ENCODE measurements at places on chromosomes 13 and 19. TPM values are rescaled to one million over a fixed set of nuclear protein-coding genes. Genes with fewer than 3 reads are reported as not detected.

OR7C1 gene
- not detected for total RNA-seq

DNA sequence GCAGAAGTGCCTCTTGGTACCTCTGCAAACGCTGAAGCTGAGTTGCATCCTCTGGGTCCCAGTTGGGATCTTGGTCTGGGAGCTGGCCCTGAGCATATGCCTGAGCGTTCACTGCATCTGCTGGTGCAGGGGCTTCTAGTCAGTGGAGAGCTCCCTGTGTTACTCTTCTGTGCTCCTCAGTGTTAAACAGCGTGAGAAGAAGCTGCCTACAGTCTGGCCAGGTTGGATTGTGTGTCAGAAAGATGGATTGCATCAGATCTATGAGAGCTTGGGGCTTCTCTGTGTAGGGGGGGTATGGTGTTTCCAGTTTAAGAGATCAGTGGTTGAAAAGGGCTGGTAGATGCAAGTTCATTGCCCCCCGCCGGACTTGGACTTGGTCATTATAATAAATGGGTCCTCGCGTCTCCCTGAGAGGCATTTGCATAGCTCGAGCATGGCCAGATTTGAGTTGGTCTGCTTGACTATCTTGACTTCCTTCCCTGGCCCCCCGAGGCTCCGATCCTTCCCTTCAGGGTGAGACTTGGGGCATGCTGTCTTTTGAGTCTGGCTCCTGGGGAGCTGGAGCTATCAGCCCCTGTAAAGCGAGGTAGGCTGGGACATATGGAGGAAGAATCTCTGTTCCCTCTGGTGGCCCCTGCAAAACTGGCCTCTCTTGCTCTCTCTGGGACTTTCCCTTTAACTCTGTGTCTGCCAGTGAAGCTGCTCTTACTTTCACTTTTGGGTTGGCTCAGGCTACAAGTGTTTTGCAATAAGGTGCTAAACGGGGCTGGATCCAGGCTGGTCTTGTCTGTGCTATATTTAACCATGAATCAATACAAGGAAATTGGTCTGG is 52.9 kb downstream of the OR10H4 start:
- peak; percentile 66 for DNase-seq

DNA sequence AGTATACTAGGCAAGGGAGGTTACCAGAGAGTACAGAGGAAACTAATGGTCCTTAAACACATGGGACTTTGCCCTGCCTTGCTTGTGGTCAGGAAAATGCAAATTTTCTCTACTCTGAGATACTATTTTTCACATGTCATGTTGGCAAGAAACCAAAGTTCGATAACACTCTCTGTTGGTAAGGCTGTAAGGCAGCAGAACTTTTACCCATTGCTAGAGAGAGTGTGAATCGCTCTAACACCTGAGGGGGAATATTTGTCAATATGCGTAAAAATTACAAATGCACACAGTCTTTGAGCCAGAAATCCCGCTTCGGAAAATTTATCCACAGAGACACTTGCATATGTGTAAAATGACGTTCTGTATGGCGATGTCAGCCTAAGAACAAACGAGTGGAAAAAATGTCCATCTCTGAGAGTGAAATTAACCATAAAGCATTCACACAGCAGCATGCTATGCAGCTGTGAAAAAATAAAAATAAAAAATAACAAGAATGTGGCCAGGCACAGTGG is 9.5 kb upstream of the RFX1 start:
- no peak for DNase-seq

VSTM2B gene
- not detected for total RNA-seq

C19orf85 gene
- total RNA-seq = not detected

DNA sequence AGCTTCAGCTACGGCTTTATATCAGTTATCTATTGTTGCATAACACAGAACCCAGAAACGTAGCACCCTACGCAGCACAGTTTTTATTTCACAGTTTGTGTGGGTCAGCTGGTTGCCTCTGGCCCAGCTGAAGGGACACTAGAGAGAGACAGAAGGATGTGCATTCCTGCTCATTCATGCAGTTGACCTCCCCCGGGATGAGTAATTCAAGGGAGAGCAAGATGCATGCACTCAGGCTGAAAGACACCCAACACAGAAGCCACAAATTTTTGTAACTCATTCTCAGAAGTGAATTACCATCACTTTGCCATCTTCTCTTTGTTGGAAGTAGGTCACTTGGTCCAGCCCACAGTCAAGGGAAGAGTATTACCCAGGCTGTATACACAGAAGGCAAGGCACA is 89.5 kb downstream of the EFNB2 start:
- peak; percentile 4 for DNase-seq

CA11 gene
- not detected for total RNA-seq

PTOV1 gene
- total RNA-seq = 61.2 TPM

F2RL3 gene
- 7.0 TPM for total RNA-seq

KLK4 gene
- not detected for total RNA-seq

GRCh38 chr13:66098931-66099628 is 1131.1 kb downstream of the PCDH9 start:
- no peak for DNase-seq

- no peak for DNase-seq
Observed at GRCh38 chr13:78609464-78610205, 6.3 kb upstream of the POU4F1 start.

DNA sequence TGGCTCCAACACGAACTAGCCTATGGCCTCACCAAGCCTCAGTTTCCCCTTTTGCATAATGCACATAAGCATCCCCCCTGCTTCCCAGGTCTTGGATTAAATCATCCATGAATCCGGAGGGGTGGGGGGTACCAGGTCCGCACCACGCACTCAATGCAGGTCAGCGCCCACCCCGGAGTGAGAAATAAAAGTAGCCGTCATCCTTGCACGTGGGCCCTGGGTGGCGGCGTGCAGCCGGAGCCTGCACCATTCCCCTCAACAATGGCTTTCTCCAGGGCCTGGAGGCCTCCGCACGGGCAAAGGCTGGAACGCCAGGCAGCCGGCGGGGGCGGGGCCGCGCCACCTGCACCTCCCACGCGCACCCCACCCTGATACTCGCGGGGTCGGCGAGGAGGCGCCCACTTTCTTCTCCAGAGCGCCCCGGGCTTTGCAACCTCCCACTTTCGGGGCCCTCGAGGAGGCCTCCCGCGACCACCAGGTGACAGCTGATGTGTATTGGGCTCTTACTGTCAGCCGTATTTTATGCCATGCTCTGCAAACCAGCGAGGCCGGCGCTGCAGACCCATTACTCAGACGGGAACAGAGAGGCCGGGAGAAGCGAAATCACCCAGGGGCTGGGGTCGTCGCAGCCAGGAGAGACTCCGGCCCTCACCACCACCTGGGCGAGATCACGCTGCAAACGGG is 767 bp upstream of the GADD45B start:
- peak; percentile 83 for DNase-seq

CTXN1 gene
- total RNA-seq = 1.2 TPM

GRCh38 chr13:44329909-44330545 is 43.6 kb upstream of the SERP2 start:
- no peak for DNase-seq

DNA sequence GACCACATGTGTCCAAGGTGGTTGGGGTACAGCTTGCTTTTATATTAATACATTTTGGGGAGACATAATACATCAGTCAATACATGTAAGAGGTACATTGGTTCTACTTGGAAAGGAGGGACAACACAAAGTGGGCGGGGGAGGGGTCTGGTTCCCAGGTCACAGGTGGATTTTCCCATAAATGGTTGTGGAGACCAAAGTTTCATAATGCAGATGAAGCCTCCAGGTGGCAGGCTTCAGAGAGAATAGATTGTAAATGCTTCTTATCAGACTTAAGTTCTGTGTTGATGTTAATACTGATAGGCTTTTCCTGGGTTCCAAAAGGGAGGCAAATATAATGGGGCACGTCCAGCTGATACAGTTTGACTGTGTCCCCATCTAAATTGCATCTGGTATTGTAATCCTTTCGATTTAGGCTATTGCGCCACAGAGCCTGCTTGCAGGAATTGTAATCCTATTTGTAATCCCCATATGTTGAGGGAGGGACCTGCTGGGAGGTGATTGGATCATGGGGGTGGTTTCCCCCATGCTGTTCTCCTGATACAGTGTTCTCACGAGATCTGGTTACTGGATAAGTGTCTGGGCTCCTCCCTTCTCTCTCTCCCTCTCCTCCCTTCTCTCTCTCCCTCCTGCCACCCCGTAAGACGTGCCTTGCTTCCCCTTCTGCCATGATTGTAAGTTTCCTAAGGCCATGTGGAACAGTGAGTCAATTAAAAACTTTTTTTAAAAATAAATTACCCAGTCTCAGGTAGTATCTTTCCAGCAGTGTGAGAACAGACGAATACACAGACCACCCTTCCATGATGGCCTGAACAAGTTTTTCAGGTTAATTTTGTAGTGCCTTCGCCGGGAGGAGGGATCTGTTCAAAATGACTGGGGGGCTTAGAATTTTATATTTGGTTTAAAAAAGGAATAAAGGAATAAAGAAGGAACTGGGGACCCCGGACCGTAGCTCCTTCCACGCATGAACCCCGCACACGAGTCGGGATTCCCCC is 44.9 kb downstream of the ZNF823 start:
- peak; percentile 80 for DNase-seq

DNA sequence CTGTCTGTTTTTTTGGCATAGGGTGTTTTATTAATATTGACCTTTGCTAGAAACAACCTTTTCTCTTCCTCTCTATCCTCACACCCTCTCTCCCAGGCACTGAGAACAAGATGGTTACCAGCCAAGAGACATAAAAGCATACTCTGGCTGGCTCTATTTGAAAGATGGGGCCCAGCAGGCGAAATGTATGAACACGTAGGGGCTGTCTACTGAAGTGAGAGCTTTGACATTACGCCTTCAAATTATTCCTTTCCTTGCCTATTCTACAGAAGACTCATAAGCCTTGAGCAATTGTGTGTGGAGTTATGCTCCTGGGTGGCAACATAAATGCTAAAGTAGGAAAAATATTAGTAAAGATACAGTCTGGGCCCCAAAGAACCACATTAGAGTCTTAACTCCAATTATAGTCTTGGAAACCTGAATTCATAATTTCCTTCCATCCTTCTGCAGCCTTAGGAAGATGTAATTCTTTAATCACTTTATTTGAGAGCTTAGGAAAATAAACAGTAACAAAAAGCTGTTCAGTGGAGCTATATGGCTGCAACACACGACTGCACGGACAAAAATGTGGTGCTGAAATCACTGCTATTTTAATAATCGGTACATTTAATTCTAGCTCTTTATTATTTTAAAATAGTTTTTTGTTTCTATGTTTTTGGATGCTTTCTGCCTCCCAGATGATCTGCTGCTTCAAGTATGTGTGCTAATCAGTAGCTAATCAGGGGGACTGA is 122.3 kb upstream of the RNF113B start:
- no peak for DNase-seq

GRCh38 chr13:100887729-100888151 is 213.1 kb upstream of the TMTC4 start:
- DNase-seq = peak; percentile 4

OR4F17 gene
- not detected for total RNA-seq

- peak; percentile 45 for DNase-seq
Observed at GRCh38 chr19:38210458-38210987, 13.5 kb downstream of the DPF1 start.

GRCh38 chr13:23771956-23772355 is 117.2 kb downstream of the MIPEP start:
- DNase-seq = no peak

GRCh38 chr13:19681517-19681916 is 48.1 kb downstream of the MPHOSPH8 start:
- no peak for DNase-seq

DNA sequence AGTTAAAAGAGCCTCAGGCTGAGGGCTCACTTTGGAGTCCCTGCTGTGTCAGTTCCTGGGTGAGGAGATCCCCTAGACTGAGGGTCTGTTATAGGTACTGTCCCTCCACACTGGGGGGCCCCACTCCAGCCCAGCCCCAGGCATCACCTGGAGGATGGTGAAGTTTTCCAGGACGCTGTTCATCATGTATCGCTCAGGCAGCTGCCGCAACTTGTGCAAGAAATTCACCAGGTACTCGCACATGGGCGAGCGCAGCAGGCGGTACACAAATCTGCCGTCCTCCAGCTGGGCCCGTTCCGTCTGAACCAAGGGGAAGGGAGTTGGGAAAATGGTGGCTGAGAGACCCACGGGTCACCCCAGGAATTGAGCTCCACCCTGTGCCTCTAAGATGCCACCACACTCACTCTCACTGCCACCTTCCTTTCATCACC is 7.1 kb downstream of the CD37 start:
- no peak for DNase-seq

DNA sequence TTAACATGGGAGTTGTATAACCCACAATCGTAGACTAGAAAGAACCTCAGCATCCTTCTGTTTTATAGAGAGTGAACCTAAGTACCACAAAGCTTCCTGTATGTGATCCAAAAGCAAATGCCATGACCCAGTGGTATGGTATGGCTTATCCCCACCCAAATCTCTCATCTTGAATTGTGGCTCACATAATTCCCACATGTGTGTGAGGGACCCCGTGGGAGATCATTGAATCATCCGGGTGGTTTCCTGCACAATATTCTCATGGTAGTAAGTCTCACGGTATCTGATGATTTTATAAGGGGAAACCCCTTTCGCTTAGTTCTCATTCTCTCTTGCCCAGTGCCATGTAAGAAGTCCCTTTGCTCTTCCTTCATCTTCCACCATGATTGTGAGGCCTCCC is 587.9 kb downstream of the LMO7 start:
- DNase-seq = peak; percentile 56

DNA sequence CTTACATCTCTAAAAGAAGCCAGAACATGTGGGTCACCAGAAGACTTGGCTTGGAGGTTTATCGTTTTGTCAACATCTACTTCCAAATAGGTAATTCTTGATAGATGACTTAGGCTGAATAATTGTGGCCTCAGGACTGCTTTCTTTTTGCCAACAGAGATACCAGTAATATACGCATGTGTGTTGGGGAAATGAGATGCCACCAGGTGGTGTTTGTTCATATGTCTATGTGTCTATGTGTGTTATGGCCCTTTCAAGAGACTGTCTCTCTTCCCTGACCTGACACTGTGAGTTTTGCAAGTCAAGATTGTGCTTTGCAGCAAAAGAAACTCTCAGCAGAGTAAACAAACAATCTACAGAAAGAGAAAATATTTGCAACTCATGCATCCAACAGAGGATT is 31.6 kb upstream of the METTL21C start:
- DNase-seq = no peak

ZNF160 gene
- total RNA-seq = 12.9 TPM

DNA sequence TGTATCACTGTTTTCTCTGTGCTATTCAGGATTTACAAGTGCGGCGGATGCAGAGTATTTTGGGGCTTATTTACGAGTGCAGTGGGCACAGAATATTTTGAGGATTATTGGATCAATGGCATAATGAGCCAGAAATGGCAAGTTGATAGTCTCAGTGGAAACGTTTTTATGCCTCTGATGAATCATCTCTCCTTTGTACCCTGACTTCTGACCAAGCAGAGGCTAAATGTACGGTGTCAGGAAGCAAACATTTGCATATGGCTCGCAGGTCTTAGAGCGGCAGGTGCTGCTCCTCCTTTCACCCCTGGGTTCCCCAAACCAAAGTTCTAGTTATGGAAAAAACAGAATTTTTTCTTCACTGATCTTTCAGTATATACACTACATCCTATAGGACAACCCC is 94.5 kb downstream of the LIG4 start:
- no peak for DNase-seq

ADGRE1 gene
- 15.8 TPM for total RNA-seq

CD209 gene
- not detected for total RNA-seq

MBD3L2 gene
- not detected for total RNA-seq

PIH1D1 gene
- 200 TPM for total RNA-seq

TPTE2 gene
- not detected for total RNA-seq
